Neural progenitor cell (in vitro differentiated cells): ENCODE measurements at places on chromosomes 11 and 22. TPM values are rescaled to one million over a fixed set of nuclear protein-coding genes. Genes with fewer than 3 reads are reported as not detected.

GRCh38 chr11:64084951-64085710 lies 49.4 kb downstream of the FLRT1 start:
- no peak for DNase-seq

Gene TIGD3
- 2.5 and 4.3 TPM in 2 replicates for total RNA-seq

- no peak for DNase-seq
These were observed 69.7 kb downstream of the TEAD1 start for GRCh38 chr11:12743834-12744449.

- no peak for DNase-seq
These were observed 258.3 kb upstream of the ANO3 start for GRCh38 chr11:26073646-26074045.

Gene LMO1
- total RNA-seq, result 2.9 and 6.2 TPM in 2 replicates

DNA sequence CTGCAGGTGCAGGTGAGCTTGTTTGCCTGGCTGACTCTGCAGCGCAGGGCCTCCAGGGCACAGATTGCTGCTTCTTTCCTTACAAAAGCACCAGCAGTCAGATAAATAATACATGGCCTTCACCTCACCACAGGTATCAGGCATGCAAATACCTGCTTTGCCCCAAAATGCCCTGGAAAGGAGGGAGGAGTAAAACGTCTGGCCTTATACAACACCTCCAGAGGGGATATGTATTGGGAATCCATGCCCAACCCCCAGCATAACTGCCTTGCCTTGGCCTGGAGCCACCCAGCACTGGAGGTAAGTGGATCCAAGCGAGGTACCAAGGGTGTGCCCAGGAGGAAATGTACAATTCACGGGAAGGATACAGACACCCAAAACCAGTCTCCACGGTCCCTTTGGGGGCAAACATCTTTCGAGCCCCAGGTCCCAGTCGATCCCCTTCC lies 860 bp downstream of the TMEM184B start:
- DNase-seq, result peak; percentile 39

DNA sequence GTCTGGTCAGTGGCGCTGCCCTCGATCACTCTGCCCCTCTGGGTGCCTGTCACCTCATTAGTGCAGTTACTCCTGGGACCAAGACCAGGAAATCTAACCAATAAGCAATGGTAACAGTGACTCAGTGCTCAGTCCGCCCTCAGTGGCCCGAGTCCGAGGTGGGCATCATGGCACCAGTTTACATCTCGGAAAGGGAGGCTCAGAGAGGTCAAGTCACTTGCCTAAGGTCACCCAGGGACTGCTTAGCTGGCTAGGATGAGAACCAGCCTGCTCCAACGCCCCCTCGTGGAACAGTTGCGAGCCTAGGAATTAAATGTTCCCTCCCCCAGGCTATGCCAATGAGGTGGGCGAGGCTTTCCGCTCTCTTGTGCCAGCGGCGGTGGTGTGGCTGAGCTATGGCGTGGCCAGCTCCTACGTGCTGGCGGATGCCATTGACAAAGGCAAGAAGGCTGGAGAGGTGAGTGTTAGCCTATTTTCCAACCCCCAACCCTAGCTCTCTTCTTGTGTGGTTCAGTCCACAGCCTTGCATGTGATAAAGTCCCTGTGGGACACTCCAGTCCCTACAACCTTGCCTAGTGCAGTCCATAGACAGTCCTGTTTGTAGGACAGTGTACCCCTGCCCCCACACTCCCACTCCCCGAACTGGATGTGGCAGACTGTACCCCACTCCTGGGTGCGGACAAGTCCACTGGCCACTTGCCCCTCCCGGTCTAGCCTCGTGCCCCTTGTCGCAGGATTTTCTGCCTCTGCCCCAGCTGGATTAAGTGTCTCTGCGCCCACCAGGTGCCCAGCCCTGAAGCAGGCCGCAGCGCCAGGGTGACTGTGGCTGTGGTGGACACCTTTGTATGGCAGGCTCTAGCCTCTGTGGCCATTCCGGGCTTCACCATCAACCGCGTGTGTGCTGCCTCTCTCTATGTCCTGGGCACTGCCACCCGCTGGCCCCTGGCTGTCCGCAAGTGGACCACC lies 1.1 kb downstream of the MTFP1 start:
- peak; percentile 88 for DNase-seq

Gene OR8B2
- total RNA-seq, result not detected in 2 replicates

- DNase-seq, result peak; percentile 30
These were observed 8.4 kb downstream of the VWA5A start for GRCh38 chr11:124123622-124124021.

DNA sequence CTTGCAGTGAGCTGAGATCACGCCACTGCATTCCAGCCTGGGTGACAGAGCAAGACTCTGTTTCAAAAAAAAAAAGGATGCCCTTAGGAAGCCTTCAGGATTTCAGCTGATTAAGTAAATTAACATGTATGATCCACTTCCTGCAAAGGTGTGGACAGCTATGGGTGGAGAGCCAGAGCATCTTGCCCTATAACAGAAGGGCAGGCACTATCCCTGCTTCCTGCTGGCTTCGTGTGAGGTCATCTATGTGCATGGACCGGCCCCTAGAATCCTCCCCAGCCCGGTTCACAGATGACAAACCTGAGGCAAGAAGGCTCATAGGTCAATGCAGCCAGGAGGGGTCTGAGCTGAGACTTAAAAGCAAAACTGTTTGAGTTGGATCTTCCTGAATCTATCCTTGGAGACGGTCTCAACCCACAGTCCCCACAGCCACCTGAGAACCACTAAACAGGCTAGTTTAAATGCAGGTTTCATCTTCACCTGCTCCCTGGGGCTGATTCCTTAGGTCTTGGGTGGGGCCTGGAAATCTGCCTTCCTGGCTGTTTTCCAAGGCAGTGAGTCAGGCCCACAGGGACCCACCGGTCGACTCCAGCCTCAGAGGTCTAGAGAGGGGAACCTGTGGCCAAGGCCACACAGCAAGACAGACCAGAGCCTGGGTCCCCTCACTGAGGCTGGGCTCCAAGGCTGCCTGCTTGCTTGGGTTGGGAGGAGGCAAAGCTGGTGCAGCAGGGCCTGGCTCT lies 55.2 kb upstream of the MPEG1 start:
- DNase-seq, result no peak

DNA sequence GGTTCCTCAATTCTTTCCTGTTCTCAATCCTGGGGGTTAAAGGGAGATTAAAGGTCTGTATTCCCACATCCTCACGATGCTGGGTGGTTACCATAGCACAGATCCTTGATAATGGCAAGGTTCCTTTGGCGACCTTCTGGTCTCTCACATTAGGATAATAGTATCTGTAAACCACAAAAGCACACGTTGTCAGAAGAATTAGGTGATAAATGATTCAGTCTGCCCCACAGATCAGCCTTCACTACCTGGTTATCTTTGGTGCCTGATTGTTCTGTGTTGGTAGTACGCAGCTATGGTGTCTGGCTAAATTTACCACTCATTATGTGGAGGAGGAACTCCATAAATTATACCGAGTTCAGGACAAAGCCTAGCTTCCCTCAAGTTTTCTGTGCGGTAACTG lies 78.4 kb downstream of the C2CD3 start:
- DNase-seq, result no peak

DNA sequence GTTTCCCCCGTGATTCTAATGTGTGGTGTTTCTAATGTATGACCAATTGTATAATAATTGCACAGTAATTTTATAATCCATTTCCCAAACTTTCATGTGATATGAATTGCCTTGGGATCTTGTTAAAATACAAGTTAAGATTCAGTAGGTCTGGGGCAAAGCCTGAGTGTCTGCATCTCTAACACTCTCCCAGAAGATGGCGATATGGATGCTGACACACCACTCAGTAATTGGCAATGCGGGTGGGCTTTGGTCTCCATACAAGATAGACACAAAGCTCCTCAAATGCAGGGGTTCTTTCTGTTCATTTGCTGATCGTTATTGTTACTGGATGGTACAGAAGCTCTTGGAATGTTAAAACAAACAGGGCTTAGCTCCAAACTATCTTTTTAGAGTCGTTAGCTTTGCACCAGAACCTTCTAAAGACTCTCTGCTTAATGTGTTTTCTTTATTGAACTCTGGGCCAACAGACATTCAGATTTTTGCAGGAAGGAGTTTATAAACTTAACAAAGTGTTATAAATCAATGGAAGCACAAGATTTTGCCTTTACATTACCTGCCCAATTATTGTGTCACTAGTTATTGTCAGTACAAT lies 45.4 kb upstream of the ANO3 start:
- peak; percentile 87 for DNase-seq

DNA sequence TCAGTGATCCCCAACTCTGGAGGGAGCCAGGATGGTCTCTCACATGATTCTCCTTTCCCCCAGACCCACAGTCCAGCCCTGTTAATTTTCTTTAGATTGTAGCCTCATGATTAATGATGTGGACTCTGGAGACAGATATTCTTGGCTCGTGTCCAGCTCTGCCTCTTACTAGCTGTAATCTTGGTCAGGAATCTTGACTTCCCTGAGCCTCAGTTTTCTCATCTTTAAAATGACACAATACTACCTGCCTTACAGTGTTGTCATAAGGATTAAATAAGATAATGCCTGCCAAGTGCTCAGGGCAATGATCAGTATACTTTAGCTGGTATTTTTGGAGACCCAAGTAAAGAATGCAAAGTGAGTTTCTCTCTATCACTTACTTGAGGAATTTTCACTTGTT lies 60.0 kb downstream of the SPECC1L start:
- DNase-seq, result no peak

Gene RHOD
- total RNA-seq, result 6.6 and 10.0 TPM in 2 replicates

Gene MEI1
- total RNA-seq, result 0.25 TPM in 1 of 2 replicates, not detected in the other

Gene KCNJ1
- 0.03 and 0.41 TPM in 2 replicates for total RNA-seq

DNA sequence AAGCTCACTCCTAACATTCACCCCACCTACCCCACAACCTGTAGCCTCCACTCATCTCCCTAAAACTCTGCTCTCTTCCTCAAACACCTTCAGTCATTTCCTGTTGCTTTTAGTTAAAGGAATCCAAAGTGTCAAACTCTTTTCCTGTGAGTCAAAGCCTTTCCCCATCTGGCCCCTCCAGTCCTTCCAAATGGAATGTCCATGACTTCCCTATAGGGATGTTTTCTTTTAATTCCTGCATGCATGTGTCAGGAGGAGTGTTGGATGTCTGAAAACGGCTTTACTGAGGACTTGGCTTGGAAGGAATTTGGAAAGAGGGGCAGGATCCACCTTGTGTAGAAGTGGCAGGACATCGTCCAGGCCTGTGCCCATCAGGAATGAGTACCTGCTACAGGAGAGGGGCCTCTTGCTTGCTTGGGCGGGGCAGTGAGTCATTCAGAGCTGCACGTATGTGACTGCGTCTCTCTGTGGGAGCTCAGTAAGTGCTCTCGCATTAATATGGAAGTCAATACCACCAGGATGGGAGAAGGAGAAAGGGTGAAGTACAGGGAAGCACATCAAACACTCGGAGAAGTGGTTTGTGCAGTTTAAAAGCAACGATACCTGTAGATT lies 491.9 kb downstream of the OPCML start:
- no peak for DNase-seq

Gene GLB1L3
- 0.09 TPM in 1 of 2 replicates, not detected in the other for total RNA-seq

Gene KRTAP5-10
- total RNA-seq, result 0.12 TPM in 1 of 2 replicates, not detected in the other

DNA sequence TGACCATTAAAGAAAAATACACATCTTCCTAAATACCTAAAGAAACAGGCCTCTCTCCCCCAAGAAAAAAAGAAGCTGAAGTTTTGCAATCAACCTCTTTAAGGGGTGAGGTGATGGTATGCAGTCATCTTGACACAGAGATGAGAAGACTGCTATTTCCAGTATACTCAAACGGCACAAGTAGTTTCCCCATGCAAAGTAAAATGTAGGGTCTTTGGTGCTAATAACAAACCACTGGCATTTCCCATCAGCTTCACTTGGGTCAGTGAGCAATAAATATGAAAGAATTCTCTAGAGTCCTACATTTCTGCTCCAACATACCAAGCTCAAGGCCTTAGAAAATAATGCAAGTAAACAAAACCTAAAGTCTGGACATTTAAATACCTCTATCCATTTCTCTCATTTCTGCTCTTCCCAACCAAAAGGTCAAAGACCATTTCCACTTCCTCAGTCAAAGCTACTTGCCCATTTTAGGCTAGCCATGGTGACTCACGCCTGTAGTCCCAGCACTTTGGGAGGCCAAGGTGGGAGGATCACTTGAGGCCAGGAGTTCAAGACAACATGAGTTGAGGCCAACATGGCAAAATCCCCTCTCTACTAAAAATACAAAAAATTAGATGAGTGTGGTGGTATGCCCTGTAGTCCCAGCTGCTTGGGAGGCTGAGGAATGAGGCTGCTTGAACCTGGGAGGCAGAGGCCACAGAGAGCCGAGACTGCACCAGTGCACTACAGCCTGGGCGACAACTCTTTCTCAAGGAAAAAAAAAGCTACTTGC lies 39.5 kb upstream of the CHRNA10 start:
- DNase-seq, result no peak

- no peak for DNase-seq
These were observed 63.8 kb downstream of the BTG4 start for GRCh38 chr11:111448414-111448813.

Gene FEN1
- 51.8 and 68.9 TPM in 2 replicates for total RNA-seq

DNA sequence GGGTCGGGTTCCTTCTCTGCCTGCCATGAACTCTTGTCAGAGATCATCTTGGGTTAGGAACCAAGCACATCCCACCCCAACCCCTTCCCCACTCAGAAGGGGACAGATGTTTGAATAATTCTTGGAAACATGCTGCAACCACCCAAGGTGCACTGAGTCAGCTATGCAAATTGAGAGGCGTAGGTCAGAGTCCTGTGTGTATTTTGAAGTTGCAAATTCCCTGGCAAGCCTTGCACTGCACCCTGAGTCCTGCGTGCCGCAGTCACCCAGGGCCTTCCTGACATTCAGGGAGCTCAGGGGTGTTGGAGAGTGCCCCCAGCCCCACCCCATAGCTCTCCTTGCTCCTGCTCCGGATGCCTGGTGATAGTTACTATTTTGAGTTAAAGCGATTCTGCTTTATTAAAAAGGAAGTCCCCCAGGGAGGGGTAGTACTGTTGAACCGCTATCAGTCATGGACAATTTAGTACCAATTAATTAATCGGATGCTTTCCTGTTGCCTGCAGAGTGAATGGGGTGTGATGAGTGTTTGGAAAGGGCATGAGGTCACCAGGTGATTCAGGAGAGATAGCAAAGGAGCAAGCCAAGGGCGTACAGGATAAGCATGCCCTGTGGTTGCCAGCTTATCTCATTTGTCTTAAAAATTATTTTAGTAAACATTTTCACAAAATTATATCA lies 123.7 kb downstream of the GRIK4 start:
- DNase-seq, result no peak

GRCh38 chr11:13354335-13354734 lies 76.7 kb downstream of the BMAL1 start:
- DNase-seq, result peak; percentile 27

Gene OR6A2
- total RNA-seq, result 0.36 and 0.50 TPM in 2 replicates

DNA sequence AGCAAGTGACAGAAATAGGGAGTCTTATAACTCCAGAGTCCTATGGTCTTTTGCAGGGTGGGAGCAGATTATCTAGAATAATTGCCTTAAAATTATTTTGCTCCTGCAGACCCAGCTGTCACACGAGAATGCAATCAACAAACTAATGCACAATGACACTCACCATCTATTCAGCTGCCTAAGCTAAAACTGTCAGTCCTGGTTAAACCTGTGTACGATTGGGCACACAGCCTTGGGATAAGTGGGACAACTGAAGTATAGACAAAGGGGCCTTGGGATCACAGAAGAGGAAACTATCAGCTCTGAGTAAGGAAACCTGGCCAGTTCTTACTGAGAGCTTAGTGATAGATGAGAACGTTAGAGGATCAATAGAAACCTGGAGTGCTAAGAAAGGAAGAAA lies 595.9 kb upstream of the KIRREL3 start:
- no peak for DNase-seq

- no peak for DNase-seq
These were observed 47.7 kb downstream of the TRIOBP start for GRCh38 chr22:37744589-37744988.

GRCh38 chr11:43576320-43576802 lies 104.2 kb upstream of the HSD17B12 start:
- DNase-seq, result no peak

Gene PITPNB
- total RNA-seq, result 17.2 and 32.5 TPM in 2 replicates
